Fibroblast of skin of scalp (primary cell): ENCODE measurements at places on chromosomes 4 and X.

DNA sequence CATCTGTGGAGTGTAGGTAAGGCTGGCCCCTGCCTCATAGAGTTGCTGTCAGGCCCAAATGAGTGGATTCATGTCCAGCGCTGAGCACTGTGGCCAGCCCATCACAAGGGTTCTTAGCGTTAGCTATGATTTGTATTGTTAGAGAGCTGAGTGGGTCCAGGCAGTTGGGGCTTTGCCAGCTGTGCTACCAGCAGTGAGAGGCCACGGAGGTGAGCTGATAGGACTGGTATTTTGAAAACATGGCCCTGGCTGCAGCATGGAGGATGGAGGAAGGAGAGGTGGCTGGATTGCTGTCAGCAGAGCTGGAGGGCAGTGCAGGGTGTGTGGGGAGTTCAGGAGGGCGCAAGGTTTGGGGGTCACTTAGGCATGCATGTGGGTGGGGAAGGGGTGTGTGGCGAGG lies 69.8 kb downstream of the PSAPL1 start:
- DNase-seq: no peak

- peak; percentile 88 for DNase-seq
These were observed 97.9 kb downstream of the ARHGEF9 start for GRCh38 chrX:63686878-63687714.

GRCh38 chrX:23497919-23498318 lies 163.3 kb downstream of the PTCHD1 start:
- DNase-seq: no peak

DNA sequence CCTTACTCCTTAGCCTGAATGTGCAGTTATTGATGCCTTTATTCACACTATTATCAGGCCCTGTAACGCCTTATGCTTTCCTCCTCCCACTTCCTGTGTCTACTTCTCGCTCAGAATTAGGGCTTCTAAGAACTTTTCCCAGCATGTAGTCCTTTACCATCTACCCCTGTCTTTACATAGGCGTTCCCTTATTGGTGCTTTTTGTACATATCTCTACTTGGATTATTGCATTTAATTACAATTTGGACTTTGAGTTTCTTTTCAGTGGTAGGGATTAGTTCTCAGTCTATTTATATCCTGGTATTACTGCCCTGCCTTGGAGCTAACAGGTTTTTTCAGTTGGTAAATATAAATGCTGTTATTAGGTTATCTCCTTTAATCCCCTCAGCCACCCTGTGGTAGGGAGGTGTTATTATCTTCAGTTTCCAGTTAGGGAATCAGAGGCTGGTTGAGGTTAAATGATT lies 84.0 kb downstream of the RBPJ start:
- DNase-seq: no peak

DNA sequence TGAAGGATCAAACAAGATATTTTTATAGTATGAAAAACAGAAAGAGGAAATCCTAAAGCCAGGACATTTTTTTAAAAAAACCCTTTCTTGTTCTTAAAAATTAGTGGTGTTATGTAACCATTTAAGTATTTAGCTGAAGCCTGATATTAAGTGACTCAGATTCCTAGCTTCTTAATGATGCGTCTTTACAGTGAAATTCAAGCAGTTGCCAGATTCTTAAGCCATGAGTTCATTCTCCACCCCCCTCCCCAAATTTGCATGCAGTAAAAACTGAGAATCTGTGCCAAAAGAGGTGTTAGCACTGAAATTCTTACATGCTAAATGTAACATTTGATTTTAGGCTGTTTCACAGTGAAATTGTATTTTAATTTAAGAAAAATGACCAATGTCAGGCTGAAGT lies 180.8 kb downstream of the RAPGEF2 start:
- peak; percentile 94 for DNase-seq

DNA sequence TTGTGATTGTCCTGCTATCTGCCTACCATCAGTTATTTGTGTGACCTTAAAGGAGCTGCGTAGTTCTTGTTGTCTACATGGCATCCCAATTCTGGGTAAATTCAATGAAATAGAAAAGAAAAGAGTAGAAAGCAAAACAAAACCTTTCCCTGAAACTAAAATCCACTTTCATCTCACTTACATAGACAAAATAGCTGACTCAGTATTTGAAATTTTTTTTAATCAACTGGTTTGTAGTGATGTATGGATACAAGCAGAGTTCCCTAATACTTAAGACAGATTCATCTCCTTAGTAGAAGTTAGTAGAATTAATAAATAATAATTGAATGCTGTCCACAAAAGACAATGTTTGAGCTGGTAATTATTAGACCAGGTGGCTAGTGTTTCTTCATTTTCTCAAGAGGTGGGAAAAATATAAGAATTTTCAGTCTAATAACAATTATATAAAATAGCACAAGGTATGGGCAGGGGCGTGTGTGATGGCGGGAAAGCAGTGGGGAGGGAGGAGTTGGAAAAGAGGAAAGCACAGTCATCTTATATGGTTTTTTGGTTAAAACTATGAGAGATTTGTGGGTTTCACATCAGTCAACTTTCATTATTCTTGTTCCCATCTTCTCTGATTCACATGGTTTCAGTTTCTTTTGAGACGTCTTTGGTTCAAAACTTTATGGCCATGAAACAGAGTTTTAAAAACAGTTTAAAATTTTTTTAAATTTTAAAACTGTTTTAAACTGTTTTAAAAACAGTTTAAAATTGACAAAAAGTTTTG lies 275.2 kb downstream of the SPRY1 start:
- no peak for DNase-seq

GRCh38 chr4:123856689-123857545 lies 460.3 kb downstream of the SPRY1 start:
- peak; percentile 46 for DNase-seq

- no peak for DNase-seq
These were observed 156.9 kb downstream of the APBB2 start for GRCh38 chr4:41057467-41057866.

- DNase-seq: peak; percentile 38
These were observed 25.3 kb upstream of the LEF1 start for GRCh38 chr4:108193886-108194672.

GRCh38 chr4:53595834-53596233 lies 4.5 kb upstream of the LNX1 start:
- no peak for DNase-seq

DNA sequence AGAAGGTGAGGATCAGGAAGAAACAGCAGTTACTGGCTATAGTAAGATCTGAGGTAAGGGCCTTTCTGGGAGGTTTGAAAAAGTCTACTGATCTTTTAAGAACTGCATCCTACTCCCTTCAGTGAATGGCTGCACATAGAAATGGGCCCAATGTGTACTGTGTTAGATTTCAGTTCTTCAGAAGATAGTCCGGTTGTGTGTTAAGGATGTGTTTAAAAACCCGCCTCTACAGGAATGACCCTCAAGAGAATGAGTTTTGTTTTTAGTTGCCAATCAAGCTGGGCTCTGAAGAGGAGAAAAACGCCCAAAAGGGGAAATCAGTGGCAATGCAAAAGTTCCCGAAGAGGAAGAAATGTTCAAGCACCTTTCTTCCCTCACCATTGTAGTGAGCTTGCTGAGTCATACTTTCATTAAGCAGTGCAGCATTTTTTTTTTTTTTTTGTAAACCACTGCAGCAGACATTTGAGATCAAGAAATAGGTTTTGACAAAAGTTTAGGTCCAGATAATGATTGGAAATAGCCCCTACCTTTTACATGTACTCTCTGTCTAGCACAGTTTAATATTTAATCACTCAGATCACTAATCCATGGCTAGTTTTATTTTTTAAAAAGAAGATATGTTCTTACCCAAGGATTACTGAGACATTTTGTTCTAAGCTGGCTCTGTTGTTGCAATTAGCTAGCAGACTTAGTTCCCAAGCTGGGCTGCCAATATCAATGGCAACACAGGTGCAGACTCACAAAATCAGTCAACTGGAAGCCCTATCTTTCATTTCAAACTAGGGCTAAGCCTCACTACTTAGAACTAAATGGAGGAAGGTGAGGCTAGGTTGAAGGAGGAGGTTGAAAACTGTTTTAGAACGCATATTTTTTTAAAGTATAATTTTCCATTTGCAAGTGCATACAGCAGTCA lies 7.0 kb upstream of the TRPC5OS start:
- DNase-seq: no peak

GRCh38 chrX:81229229-81229628 lies 27.3 kb downstream of the SH3BGRL start:
- DNase-seq: no peak

GRCh38 chr4:163196926-163197480 lies 30.3 kb upstream of the NAF1 start:
- DNase-seq: no peak
